Activated CD8-positive, alpha-beta T cell treated with anti-CD3 and anti-CD28 coated beads for 36 hours (primary cell): ENCODE measurements at places on chromosomes 11 and 22. TPM values are rescaled to one million over a fixed set of nuclear protein-coding genes. Genes with fewer than 3 reads are reported as not detected.

Gene SCGB1C1
- not detected for total RNA-seq

Gene OR52I1
- total RNA-seq: not detected

Gene THY1
- 0.18 TPM for total RNA-seq

Gene CNGA4
- 0.18 TPM for total RNA-seq

Gene ABTB2
- total RNA-seq: 2.4 TPM

Gene SLC29A2
- 11.8 TPM for total RNA-seq

Gene RCOR2
- 0.61 TPM for total RNA-seq

Gene KCNC1
- total RNA-seq: not detected

Gene SLCO2B1
- not detected for total RNA-seq

Gene OR8D4
- total RNA-seq: not detected

Gene TSPAN4
- 16.0 TPM for total RNA-seq

Gene IGSF22
- total RNA-seq: 0.43 TPM

Gene PHOX2A
- total RNA-seq: not detected

Gene SPON1
- total RNA-seq: 1.4 TPM

Gene SCN3B
- total RNA-seq: not detected

Gene MRPL48
- total RNA-seq: 41.3 TPM

Gene MAPK11
- total RNA-seq: 6.2 TPM

Gene KRTAP5-9
- total RNA-seq: not detected

Gene OR52M1
- total RNA-seq: not detected

Gene UBTFL1
- not detected for total RNA-seq

Gene FOXR1
- not detected for total RNA-seq

Gene SMDT1
- 51.7 TPM for total RNA-seq

Gene OR51D1
- total RNA-seq: not detected

Gene RFPL2
- total RNA-seq: not detected

Gene C11orf97
- total RNA-seq: not detected

Gene RNH1
- total RNA-seq: 105 TPM

Gene GTPBP1
- 97.6 TPM for total RNA-seq

Gene MIOX
- total RNA-seq: 0.29 TPM

Gene C11orf42
- total RNA-seq: not detected

Gene FADS3
- total RNA-seq: 13.9 TPM

Gene CRYBB2
- not detected for total RNA-seq

Gene LRRC74B
- not detected for total RNA-seq

Gene OR52H1
- not detected for total RNA-seq

Gene HORMAD2
- total RNA-seq: not detected

Gene OR52I2
- total RNA-seq: not detected

Gene TSPAN32
- total RNA-seq: 4.9 TPM

Gene PPFIBP2
- total RNA-seq: 14.2 TPM

Gene LRRC4C
- not detected for total RNA-seq

Gene BTBD18
- not detected for total RNA-seq

Gene MYO7A
- total RNA-seq: 0.14 TPM

Gene CHCHD10
- total RNA-seq: 197 TPM

Gene C22orf42
- not detected for total RNA-seq

Gene PGA5
- total RNA-seq: not detected

Gene LARGE2
- total RNA-seq: 1.1 TPM

Gene C22orf31
- total RNA-seq: not detected

Gene CHRNA10
- 0.58 TPM for total RNA-seq

Gene OR51A7
- total RNA-seq: not detected

Gene APLNR
- not detected for total RNA-seq

Gene APOBEC3G
- 66.5 TPM for total RNA-seq

Gene C11orf91
- not detected for total RNA-seq
